ENCODE measurements at places on chromosomes 7 and 10.

DNA sequence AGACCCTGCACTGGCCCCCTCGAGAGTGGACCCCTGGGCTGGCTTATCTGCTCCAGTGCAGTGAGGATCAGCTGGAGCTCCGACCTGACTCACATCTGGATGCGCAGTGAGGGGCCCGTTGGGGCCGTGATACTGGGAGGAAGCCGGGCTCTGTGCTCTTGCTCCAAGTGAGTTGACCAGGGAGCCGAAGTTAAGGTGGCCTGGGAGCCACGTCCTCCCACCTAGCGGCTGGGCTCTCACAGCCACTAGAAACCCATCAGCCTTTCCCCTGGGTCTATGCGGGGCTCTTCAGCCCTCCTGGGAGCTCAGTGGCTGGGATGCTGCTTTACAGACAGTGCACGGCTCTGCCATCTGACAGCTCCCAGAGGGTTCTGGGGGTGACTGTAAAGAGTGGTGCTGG is 9.1 kb downstream of the ALKBH4 start:
- DNase-seq: no peak

- DNase-seq: no peak
Observed at GRCh38 chr7:73560109-73560835, 2.8 kb upstream of the BCL7B start.

GRCh38 chr7:157526913-157527634 is 190.3 kb downstream of the DNAJB6 start:
- DNase-seq: no peak

DNA sequence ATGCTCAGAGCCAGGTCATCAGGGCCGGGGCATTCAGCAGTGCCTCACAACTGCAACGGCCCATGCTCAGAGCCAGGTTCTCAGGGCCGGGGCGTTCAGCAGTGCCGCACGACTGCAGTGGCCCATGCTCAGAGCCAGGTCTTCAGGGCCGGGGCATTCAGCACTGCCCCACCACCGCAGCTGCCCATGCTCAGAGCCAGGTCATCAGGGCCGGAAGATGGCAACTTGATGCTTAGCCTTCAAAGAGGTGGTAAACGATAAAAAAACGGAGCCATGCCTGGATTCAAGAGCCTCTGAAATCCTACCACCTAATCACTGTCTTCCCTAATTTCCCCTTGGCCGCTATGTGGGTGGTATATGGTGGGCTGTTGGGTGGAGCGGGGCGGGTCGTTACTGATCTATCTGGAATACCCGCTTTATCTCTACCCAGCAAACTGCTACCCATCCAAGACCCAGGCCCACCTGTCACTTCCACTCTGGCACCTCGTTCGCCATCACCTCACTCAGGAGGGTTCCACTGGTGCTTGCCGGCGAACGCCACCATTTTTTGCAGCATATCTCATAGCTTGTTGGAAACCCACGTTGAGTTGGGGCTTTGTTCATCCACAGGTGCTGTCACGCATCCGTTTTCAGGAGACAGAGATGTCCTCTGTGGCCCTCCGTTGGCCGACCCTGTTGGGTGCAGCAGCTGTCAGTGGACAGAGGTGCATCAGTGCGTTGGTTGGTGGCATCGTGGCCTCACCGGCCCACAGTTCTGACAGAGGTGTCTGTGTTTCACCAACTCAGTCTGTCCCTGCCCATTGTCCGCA is 221.1 kb downstream of the EBF3 start:
- no peak for DNase-seq

DNA sequence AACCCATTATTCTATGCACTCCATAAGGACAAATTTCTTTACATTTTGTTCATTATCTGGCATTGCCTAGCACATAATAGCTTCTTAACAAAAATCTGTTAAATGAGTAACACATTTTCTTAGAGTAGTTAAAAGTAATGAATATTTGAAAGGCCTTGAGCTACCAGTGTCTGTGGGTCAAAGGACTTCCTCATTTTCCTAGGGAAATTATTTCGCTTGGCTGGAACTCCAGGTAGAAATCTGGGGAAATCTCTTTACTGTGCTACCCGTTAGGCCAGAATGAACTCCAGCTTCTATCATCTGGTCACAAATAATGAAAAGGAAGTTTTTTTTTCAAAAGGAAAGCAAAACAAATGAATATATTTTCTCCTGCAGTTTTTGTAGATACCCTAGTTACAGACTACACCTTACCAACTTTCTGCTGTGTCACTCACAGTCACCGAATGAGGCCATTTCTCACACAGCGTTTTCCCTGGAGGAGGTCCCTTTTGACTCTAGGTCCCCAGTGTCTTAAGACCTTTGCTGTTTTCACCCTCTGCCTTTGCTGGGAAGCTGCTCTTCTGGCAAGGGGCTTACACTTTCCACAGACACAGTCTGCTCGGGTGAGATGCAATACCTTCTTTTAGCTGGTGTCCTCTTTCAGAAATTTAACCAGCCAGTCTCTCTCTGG is 1.6 kb downstream of the SAMD9L start:
- no peak for DNase-seq

- no peak for DNase-seq
Observed at GRCh38 chr10:25758511-25758910, 175.5 kb upstream of the MYO3A start.

DNA sequence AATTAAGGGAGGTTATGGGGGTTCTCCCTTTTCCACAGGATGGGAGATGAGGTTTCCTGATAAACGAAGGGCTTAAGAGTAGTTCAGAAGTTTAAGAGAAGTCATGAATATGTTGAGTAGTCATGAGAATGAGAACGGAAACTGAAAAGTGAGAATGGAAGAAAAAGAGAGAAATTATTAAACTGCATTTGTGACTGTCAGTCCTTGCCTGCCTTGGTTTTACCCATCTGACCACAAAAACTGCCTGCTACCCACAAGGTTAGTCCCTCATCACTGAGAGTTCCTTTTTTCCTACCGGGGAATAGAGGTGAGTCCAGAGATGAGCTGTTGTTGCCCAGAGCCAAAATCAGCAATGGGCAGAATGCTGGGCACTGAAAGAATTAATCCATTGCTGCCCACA is 174.1 kb upstream of the BET1 start:
- no peak for DNase-seq

- no peak for DNase-seq
Observed at GRCh38 chr10:104146882-104147281, 24.9 kb downstream of the SFR1 start.

GRCh38 chr7:132935608-132936007 is 146.3 kb downstream of the CHCHD3 start:
- no peak for DNase-seq

- no peak for DNase-seq
Observed at GRCh38 chr10:93464776-93465388, 17.3 kb downstream of the MYOF start.

DNA sequence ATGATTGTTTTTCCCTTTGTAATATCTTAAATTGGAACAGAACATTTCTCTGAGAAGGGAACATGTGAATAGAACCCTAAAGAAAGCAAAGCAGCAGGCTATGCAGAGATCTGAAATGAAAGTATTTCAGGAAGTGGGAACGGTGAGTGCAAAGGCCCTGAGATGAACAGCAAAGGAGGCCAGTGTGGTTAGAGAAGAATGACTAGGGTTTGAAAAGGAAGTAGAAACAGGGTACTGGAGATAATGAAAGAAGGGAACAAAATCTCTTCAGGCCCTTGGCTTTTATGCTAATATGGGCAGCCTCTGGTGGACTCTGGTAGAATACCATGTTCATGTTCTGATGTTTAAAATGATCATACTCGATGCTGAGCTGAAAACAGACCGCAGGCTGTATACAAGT is 22.2 kb downstream of the ARHGAP21 start:
- no peak for DNase-seq

DNA sequence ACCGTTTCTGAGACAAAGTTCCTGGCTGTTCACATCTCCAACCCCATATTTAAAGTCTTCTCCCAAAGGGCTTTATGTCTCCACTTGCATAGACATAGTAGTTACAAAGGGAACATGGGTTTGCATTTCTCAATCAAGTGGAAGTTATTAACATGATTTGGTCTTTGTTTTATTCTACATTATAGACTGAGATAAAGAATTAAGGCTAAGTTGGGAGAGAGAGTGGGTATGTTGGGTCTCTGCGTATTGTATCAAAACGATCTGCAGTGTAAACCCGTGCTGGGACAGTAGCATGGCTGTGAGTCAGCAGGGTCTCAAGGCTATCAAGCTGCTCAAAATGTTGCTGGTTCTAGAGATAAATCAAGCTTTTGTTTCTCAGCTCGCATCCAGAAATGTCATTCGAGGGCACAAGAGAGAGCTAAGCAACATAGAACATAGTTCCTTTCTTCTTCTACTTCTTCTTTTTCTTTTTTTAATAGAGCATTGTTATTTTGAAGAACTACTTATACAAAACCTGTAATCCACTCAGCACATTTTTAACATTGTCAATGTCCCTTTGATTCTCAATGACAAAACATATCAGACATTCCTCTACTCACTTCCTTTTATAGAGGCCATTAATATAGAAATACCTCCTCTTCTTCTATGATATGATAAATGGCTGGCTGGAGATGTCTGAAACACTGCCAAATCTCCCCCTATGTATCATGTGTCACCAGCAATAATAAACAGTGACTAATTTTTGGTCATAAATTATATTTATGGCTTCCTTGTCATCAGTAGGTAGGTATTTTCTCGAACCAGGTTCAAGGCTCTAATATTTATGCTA is 34.5 kb upstream of the RHOBTB1 start:
- no peak for DNase-seq

- no peak for DNase-seq
Observed at GRCh38 chr10:77041636-77042258, 595.9 kb downstream of the KCNMA1 start.

- DNase-seq: no peak
Observed at GRCh38 chr10:12800302-12800701, 201.2 kb downstream of the CCDC3 start.

DNA sequence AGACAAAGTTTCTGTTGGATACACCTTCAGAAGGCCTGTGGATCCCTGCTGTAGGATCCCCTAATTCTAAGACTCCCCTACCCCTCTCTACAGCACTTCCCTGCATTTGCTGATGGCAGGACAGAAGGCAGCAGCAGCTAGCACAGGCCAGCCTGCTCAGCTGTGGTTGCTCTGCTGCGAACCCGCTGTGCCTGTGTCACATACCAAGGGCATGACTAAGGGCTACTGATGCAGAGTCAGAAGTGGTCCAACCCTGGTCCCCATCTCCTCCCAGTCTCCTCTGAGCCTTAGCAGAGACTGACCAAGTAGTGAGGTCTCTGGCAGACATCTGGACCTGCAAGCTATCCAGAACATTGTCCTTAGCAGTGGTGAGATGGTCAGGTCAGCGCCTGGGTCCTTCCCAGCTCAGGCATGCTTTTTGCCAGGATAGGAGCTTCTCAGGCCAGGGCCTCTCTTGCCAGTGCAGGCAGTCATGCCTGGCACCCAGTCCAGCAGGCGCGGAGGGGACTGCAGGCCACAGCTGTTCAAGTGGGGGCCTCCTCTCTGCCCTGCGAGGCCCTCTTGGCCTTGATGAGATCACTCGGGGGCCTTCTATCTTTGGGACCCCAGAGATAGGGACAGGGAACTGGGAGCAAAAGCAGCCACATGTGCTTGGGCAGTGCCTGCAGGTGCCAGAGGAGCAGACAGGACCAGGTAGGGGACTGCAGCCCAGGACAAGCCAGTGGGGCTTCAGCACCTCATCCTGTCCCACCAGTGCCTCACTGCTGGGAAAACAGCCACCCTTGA is 146.4 kb downstream of the ZNF248 start:
- DNase-seq: no peak

DNA sequence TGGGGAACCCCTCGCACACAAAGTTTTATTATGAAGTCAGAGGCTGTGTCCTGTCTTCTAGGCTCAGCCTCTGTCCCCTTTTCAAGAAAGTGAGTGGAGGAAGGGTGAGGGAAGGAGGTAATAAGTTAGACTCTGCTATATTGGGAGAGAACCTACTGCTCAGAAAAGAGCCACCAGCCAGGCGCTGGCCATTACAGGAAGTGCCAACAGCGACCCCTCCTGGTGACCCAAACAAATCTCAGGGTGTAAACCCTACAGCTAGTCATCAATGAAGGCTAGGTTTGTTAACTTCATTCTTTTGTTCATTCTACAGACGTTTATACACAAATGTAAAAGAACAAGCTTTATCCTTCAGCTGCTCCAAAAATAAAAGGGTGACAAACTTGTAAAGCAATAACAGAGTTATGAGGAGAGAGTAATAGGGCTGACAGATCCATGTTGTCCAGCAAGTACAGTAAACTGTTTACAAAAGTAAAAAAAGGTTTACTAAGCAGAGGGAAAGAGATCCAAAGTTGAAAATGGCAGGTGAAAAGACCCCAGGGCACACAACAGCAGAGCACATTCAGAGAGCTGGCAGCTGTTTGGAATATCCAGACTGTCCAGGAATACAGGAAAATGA is 82.7 kb downstream of the FAM204A start:
- DNase-seq: no peak

GRCh38 chr10:32377458-32378259 is 30.7 kb upstream of the EPC1 start:
- DNase-seq: no peak

GRCh38 chr10:92914478-92915325 is 66.4 kb downstream of the EXOC6 start:
- DNase-seq: no peak

DNA sequence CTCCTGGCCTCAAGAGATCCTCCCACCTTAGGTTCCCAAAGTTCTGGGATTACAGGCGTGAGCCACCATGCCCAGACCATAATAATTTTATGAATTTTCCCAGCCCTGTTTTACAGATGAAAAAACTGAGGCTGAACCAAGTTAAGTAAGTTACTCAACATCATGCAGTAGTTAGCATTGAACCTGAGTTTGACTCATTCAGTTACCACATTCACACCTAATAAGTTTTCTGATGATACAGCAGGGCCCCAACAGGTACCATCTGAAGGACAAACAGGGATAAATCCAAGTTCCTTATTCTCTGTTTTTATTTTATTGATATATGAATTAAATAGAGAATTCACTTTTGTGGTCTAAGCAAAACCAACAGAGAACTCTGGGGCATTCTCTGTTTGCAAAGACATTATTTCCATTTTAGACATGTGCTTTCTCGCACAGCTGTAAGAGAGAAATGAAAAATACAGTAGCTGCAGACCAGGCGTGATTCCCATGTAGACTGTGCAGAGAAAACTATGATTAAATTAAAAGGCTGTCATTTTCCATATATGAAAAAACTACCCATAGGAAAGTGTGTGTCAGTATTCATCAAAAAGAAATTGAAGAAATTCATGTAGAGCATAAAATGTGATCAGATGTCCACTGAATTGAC is 26.6 kb downstream of the APBB1IP start:
- no peak for DNase-seq

- DNase-seq: no peak
Observed at GRCh38 chr10:1329622-1330021, 273.4 kb downstream of the WDR37 start.

Measured in 8988T (cell line).